Fibroblast of upper back skin (primary cell): ENCODE measurements at places on chromosomes 1 and 21.
A peak's percentile ranks its signal among the peaks of the same experiment; 100 is the strongest.

DNA sequence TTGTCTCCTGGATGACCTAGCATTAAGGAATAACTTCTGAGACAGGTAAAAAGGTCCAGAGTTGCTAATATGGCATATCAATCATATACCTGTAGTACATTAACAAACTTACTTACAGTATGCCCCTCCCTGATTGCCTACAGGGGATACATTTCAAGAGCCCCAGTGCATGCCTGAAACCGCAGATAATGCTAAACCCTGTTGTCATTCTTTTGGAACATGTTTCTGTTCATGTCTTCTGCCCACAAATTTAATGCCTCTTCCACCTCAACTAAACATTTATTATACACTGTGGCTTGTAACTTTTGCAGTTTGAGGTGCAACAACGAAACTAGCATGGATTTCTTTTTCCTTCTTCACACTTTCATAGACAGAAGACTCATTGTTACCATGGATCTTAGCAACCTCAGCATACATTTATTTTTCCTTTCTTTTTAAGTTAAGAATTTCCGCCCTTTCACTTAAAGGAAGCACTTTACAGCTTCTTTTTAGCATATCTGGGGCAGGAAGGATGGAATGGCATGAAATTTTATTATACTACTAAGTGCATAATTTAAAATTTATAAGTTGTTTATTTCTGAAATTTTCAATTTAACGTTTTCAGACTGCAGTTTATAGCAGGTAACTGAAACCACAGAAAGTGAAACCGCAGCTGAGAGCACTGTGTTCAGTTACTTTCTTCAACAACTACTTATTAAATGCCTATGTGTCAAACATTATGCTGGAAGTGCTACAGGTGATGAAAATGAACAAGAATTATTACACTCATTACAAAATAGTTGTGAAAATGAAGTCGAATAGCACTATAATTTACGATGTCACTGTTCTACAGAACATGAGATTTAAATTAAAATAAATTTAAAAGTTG, 25.3 kb downstream of the F13B start:
- no peak for DNase-seq

DNA sequence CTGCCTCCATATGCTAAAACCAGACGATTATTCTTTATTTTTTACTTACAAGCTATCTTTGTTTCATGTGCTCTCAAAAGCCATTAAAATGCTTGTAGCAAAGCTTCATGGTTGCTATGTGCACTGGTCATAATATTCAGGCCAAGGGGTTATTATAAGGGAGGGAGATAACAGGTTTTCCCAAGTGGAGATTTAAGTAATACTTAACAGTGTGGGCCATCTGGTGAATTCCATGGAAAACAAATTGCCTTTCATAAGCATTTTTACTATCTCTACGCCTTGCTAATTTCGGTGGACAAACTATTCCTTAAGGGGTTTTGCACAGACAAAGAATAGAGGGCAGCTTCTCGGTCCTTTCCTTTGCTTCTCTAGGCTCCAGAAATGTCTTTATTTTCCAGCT, 137.8 kb downstream of the NUF2 start:
- no peak for DNase-seq

GRCh38 chr1:160813215-160813614, 17.2 kb downstream of the LY9 start:
- no peak for DNase-seq

DNA sequence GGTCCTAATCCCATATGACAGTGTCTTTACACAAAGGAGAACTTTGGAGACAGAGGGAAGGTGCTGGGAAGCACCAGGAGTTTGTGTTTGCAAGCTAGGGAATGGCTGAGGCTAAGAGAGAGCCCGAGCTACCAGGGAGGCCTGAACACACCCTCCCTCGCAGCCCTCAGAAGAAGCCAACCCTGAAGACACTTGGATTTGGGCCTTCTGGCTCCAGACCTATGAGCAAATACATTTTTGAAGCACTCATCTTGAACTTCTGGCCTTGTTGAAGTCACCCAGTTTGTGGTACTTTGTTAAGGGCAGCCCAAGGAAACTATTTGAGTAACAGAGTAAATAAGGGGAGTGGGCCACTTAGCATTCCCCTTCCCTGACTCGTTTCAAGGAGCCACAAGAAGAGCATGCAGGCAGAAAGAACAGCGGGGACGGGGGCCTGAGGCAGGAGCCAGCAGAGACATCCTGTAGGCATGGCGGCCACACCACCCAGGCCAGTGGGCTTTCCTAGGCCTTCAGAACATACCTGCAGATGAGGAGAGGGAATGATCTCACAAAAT, 13.2 kb upstream of the QSOX1 start:
- DNase-seq = no peak

DNA sequence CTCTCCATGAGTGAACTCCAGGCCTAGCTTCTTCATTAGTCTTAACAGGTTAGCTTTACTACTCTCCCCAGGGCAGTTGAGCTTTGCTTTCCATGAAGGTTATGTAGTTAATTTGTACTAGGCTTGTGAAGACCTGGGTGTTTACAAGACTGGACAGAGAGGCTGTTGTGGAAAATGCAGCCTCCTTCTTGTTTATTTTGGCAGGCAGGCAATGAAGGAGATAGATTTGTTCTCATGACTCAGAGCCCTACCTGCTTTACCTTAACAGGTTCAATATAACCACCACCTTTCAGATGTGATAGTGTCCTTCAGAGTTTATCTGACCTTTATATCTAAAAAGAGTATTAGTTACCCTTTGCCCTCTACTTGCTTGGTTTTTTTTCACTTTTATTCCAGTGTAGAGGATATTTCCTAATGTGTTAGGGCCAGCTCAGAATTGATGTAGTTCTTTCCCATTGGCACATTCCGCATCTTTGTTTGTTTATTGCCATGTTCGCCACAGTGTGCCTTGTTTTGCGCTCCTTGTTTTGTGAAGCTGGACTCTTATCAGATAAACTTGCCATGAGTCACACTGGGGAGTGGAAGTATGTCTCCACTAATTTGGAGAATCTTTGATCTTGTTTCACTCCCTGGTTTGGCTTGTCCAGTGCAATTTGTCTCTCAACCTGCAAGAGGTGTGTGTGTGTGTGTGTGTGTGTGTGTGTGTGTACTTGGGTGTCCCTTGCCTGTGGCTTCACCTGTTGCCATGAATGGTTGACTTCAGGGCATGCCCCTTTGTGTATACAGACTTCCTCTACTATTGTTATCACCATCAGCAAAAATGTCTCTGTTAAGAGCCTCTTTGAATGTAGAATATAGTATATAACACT, 87.4 kb upstream of the MACF1 start:
- DNase-seq = no peak

DNA sequence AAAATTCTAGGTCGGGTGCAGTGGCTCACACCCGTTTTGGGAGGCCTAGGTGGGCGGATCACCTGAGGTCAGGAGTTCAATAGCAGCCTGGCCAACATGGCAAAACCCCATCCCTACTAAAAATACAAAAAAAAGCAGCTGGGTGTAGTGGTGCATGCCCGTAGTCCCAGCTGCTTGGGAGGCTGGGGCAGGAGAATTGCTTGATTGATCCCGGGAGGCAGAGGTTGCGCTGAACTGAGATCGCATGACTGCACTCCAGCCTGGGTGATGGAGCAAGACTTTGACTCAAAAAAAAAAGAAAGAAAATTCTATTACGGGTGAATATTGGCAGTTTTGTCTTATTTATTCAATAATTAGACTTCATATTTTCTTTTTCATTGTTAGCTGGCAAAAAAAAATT, 62.1 kb downstream of the SNX7 start:
- no peak for DNase-seq

DNA sequence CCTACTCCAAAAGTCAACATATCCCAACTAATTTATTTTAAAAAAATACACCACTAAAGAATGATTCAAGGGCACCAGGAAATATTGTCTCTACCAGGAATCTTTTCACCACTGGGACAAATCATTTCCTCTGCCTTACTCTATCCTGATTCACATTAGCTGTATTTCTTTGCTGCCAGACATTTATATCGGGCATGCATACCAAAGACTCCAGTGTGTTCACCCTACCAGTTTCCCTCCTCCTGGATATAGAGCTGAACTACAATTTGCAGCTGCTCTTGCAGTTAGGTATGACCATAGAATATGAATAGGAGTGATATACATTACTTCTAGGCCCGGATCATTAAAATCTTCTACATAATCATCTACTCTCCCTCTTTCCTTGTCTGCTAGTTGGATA, 7.6 kb downstream of the KCNJ6 start:
- no peak for DNase-seq

DNA sequence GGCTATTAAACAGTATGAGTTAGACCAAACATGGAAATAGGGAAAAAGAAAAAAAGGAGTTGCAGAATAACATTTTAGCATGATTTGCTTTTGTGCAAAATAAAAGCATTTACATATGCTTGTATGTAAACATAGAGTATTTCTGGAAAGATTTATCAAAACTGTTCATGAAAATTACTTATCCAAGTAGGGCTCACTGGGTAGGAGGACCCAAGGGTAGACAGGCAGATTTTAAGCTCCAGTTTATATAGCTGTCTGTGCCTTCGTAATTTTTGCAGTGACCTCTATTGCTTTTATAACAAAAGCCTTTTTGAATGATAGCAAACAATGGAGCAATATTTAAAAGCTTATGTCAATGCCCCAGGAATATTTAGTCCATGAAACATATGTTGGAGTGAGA, 228.8 kb upstream of the IRF2BP2 start:
- DNase-seq = no peak

DNA sequence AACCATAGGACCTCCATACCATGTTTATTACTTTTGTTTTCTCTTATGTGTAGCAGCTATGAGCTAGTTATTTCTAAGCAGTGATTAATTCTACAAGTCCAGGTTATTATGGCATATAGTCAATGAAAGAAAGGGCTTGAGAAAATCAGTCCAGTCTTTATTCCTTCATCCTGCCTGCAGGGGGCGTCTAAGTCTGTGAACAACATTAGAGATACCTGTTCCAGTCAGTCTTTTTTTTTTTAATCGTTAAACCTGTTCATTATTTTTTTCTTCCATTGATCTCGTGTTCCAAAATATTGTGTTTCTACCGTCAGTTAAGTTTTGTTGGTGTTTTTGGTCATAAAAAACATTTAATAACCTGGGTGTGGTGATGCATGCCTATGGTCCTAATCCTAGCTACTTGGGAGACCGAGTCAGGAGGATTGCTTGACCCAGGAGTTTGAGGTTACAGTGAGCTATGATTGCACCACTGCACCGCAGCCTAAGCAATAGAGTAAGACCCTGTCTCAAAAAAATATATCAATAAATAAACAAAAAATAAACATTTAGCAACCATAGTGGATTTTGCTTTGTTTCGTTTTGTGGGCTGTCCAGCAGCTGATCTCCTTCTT, 29.4 kb upstream of the CD2 start:
- DNase-seq = peak; percentile 62

DNA sequence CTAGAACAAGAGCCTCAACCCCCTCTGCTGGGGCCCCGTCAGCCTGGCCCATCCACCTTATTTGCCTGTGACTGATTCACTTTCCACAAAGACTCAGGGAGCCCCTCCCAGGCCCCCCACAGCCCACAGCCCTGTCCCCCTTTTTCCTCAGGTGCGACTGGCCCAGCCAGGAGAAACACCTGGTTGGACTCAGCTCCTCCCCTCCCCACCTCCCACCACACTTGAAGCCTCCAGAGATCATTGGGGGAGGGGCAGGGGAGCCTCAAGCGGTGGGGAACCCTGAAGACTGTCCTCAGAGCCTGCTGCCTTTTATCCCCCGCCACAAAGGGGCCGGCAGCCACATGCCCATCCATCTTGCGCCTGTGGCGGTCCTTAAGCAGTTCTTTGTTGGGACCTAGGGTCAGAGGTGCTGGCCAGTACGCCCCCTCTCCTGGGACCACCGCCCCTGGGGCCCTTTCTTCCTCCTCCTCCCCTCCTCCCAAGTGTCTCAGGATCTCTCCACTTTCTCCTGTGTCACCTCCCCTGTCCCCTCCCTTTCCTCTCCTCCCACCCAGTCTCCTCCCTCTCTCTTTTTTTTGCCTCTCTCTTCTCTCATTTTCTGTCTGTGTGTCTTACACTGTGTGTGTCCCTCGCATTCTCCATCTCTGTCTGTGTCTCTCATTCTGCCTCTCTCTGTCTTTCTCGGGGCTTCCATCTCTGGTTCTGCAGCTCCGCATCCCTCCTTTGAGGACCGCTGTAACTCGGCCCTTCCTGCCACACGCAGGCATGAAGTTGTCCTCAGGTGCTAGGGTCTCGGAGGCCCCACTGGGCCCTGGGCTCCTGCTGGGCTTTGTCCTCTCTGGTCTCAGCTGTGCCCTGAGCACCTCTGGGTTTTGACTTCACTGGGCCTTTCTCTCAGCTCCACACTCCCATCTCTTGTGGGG, 12.2 kb downstream of the CRABP2 start:
- DNase-seq = peak; percentile 70

GRCh38 chr1:227741166-227741870, 6.1 kb downstream of the SNAP47 start:
- DNase-seq = no peak

DNA sequence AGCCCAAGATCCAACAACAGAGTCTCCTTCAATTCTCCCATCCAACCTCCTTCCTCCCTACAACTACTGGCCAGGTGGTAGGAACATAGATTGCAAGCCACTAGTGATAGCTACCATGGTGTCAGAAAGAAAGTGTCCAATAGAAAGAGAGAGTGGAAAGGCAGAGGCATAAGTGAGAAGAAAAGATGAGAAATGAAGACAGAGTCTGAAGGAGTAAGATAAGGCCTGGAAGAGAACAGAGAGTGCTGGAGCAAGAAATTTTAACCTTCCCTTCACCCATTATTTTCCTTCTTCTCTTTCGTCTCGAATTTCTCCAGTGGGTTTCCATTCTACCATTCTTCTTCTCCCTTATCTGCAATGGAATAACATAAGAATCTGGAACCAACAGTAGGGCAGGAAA, 57.9 kb downstream of the CDC42BPA start:
- DNase-seq = no peak

DNA sequence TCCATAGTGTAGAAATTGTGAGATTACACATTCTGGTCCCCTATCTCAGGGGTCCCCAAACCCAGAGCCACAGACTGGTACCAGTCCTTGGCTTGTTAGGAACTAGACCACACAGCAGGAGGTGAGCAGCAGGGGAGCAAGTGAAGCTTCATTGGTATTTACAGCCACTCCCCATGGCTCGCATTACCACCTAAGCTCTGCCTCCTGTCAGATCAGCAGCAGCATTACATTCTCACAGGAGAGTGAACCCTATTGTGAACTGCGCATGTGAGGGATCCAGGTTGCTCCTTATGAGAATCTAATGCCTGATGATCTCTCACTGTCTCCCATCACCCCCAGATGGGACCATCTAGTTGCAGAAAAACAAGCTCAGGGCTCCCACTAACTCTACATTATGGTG, 229.7 kb upstream of the IRF2BP2 start:
- no peak for DNase-seq

GRCh38 chr21:36237441-36237840, 80.8 kb downstream of the DOP1B start:
- DNase-seq = no peak

- DNase-seq = peak; percentile 89
These were observed 860.4 kb downstream of the PLA2G4A start for GRCh38 chr1:187689129-187689528.
